ENCODE measurements at places on chromosomes 12 and 14.

DNA sequence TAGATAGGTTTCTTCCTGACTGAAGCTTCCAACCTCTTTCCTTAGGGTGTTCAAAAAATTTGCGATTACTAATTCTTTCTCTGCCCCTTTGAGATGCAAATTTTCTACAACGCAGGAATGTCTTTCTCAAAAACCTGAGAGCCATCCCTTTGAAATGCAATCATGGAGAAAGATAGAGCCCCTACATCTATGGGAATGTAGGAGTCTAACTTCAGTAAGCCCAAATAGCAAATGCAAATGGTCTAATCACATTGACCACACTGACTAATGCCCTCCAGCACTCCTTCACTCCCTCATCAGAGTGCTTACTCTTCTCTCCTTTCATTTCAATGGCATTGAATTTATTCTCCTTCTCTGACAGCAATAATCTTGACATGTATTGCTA lies 107.1 kb downstream of the SLC6A15 start:
- no peak for DNase-seq

- DNase-seq, result no peak
Observed at GRCh38 chr14:37172024-37172869, at the start of gene SLC25A21. TSS of gene SLC25A21 (minus strand) at chr14:37172606.

GRCh38 chr14:33210311-33210710 lies 271.6 kb downstream of the NPAS3 start:
- no peak for DNase-seq

DNA sequence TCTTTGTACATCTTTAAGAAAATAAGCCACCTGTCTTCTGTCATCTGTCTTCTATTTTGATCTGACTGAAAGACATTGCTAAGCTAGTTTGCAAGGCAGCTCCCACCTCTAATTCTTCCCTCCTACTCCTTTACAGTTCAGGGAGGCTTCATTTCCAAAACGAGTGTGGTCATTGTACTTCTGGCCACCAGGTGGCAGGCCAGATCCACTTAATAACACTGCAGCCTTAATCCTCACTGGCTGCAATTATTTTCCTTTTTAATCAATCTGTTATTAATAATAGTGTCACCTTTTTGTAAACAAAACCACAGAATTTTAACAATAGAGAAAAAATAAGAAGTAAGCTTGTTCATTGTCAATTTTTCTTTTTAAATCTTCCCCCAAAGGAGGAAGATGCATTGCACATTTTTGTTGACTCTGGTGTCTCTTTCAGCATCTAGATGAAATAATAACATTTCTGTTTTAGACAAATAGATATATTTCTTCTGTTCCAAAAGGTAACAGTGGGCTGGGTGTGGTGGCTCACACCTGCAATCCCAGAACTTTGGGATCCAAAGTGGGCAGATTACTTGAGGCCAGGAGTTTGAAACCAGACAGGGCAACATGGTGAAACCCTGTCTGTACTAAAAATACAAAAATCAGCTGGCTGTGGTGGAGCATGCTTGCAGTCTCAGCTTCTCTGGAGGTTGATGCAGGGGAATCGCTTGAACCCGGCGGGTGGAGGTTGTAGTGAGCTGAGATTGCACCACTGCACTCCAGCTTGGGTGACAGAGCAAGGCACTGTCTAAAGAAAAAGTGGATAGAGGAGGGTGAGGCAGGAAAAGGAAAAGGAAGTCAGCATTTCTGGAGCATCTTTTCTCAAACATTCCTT lies 23.3 kb downstream of the GABARAPL1 start:
- peak; percentile 62 for DNase-seq

DNA sequence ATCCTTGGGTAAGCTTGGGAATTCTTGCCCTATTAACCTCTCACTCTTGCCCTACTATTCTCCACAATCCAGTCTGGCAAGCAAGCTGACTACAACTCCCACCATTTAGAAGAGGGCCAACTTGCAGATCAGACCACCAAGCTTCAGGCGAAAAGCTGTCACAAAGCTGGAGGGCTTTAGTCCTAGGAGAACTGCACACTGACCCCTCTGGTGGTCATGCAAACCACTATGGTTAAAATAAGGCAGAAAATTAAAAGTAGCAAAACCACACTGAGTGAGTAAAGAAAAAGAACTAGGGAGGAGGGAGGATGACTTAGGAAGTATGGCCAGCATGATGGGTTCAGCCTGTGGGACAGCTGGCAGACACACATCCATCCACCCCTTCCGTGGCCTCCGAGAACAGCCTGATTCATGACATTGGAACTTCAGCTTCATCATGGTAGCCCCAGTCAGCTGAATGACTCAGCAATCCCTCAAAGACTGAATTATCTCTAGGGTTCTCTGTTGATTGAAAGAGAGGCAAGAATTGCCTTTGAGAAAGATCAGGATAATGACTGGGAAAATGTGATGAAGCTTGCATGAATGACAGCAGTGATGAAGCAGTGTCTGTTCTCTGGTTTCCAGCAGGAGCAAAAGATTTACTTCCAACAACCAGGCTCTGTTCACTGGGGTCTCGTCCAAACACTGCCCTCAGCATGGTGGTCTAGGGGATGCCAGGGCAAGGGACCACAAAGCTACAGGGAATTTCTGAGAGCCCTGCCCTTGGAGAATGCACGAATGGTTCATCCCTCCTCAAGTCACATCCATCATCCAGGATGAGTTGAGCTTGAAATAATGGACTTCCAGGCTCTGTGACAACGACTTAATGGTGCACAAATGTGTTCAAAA lies 24.4 kb downstream of the PITPNM2 start:
- DNase-seq, result no peak

DNA sequence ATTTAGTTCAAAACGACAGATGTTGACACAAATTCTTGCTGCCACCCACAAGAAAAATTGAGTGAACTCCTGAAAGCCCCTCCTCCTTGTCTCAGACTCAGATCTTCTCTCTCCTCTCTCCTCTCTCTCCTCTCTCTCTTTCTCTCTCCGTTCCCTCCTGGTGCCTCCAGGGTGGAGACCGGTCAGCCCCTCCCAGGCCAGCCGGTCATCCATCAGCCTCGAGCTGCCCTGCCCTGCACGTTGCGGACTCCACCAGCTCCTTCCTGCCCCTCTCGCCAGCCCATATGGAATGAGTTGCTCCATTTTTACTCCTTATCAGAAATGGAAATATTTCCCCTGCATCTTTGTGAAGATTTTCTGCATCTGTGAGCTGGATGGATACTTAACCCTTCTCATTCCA lies 103.8 kb downstream of the TBX5 start:
- no peak for DNase-seq
